ENCODE measurements at places on chromosomes 5 and 9.

- DNase-seq, result no peak
Measured at GRCh38 chr5:66247176-66247960, 103.3 kb downstream of the SREK1 start.

- DNase-seq, result no peak
Measured at GRCh38 chr5:73434461-73434860, 14.1 kb downstream of the FOXD1 start.

GRCh38 chr9:106869458-106869857 lies 6.5 kb downstream of the ZNF462 start:
- no peak for DNase-seq

- DNase-seq, result no peak
Measured at GRCh38 chr9:99736291-99736690, 85.4 kb upstream of the NR4A3 start.

- DNase-seq, result no peak
Measured at GRCh38 chr5:144086295-144086694, 84.2 kb downstream of the YIPF5 start.

DNA sequence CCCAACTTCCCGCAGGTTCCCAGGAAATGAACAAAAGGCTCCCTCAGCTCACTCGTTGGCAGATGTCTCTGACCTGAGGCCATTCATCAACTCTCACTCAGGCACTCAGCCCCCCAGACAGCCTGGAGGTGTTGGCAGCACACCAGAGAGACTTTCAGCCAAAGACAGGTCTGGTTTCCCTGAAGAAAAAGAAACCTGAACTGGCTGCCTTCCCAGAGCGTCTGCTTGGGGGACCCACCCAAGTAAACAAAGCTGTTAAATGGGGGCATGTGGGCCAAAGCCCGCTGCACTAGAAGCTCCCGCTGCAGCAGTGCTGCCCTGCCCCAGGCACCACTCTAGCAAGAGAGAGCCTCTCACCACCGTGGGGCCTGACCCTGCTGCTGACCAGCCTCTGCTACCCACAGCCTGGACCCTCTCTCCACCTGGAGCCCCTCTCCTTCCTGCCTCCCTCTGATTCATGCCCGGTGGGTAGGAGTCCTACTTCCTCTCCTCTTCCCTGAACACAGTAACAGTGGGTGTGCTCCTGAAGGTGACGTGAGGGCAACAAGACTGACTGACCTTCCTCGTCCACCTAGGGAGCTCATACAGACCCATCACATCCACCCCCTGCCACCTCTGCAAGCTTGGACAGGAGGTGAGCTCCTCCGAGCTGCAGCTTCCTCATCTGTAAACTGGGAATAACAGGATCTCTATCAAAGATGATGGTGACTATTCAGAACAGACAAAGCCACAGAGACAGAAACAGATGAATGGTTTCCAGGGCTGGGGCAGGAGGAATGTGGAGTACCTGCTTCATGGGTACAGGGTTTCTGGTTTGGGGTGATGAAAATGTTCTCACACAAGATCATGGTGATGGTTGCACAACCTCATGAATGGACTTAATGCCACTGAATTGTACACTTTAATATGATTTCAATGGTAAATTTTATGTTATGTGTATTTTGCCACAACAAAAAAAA lies 31.0 kb upstream of the GABRP start:
- no peak for DNase-seq

GRCh38 chr5:162301356-162301755 lies 233.8 kb downstream of the GABRG2 start:
- DNase-seq, result no peak

DNA sequence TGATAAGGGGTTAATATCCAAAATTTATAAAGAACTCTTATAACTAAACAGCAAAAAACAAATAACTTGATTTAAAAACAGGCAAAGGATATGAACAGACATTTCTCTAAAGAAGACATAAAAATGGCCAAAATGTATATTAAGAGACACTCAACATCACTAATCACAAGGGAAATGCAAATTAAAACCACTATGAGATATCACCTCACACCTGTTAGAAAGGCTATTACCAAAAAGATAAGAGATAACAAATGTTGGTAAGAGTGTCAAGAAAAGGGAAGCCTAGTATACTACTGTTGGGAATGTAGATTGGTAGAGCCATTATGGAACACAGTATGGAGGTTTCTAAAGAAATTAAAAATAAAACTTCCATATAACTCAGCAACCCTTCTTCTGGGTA lies 19.4 kb upstream of the SH3TC2 start:
- DNase-seq, result no peak

Measured in stimulated activated CD4-positive, alpha-beta T cell treated with anti-CD3 and anti-CD28 coated beads, Interleukin-12 subunit alpha, Interleukin-12 subunit beta, amount 100 ng/mL, for 4 hours (primary cell).